ENCODE measurements at places on chromosomes 16 and 17. TPM values are rescaled to one million over a fixed set of nuclear protein-coding genes. Genes with fewer than 3 reads are reported as not detected.

Gene KRT20
- 0.28 TPM for total RNA-seq

Gene GRB7
- 6.9 TPM for total RNA-seq

Gene OSGIN1
- total RNA-seq, result 57.0 TPM

Gene NSF
- total RNA-seq, result 23.5 TPM

Gene CCL17
- total RNA-seq, result not detected

Gene HOXB3
- 6.6 TPM for total RNA-seq

Gene LGALS9B
- not detected for total RNA-seq

Gene HEATR9
- total RNA-seq, result not detected

Gene ZFP1
- 9.6 TPM for total RNA-seq
